ENCODE measurements at places on chromosomes 4 and X.

- DNase-seq = no peak
Observed at GRCh38 chrX:68761086-68761485, 67.7 kb upstream of the EFNB1 start.

GRCh38 chrX:51598899-51599298 is 19.8 kb downstream of the CENPVL3 start:
- DNase-seq = no peak

GRCh38 chr4:30721185-30722091 is 1.3 kb downstream of the PCDH7 start:
- DNase-seq = no peak

DNA sequence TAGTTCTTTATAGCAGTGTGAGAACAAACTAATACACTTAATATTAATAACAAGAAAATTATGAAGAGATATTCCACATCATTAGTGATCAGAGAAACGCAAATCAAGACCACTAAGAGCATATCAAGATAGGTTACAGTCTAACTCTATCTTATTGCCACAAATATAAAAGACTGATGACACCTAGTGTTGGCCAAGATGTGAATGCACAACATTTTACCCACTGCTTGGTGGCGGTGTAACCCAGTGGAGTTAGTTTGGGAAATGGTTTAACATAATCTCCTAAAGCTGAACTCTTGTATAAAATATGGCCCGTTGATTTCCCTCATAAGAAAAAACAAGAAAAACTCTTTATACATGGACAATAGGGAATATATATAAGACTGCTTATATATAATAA is 92.4 kb downstream of the SLITRK2 start:
- no peak for DNase-seq

- DNase-seq = no peak
Observed at GRCh38 chr4:111210595-111210994, 587.7 kb upstream of the PITX2 start.

DNA sequence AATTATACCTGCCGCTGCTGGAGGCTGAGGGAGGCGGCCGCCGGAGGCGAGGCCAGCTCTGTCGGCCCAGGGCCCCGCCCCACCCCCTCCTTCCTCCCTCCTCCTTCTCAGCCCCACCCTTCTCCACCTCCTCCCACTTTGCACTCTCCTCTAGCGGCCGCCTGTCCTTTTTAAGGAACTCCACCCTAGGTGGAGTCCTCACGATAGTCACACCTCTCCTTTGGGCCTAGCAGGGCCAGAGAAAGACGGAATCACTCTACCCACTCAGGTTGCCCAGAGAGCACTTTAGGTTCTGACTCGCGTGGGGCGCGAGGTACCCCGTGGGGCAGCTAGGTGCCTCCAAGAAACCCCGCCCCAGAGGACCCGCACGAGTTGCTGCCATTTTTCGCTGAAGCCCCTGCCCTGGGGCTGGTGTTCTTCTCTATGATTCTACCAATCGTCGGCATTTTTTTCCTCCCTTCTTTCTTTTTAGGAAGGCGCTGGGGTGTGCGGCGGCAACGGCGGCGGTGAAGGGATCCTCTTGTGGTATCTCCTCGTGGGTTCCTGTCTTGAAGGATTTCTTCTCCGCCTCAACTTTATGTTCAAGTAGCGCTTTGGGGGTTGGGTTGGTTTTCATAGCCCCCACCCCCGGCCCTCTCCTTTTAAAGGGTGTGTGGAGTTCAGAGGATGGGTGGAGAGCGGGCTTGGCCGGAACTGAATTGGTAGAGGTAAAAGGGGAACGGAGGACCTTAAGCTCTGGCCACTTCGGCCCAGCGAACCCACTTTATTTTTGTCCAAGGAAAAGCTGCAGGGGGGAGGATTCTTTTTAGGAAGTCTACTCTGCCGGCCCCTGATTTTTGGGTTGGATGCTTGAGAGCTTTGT is at the start of gene KLF8:
Gene KLF8 (plus strand): TSS at position 136 of the 862 bp plus-strand sequence. CDS start 979 bp downstream, outside the sequence.
- DNase-seq = no peak

- no peak for DNase-seq
Observed at GRCh38 chrX:47218920-47219815, 687 bp downstream of the CDK16 start.

- DNase-seq = no peak
Observed at GRCh38 chr4:105147553-105148161, 981 bp downstream of the TET2 start.

DNA sequence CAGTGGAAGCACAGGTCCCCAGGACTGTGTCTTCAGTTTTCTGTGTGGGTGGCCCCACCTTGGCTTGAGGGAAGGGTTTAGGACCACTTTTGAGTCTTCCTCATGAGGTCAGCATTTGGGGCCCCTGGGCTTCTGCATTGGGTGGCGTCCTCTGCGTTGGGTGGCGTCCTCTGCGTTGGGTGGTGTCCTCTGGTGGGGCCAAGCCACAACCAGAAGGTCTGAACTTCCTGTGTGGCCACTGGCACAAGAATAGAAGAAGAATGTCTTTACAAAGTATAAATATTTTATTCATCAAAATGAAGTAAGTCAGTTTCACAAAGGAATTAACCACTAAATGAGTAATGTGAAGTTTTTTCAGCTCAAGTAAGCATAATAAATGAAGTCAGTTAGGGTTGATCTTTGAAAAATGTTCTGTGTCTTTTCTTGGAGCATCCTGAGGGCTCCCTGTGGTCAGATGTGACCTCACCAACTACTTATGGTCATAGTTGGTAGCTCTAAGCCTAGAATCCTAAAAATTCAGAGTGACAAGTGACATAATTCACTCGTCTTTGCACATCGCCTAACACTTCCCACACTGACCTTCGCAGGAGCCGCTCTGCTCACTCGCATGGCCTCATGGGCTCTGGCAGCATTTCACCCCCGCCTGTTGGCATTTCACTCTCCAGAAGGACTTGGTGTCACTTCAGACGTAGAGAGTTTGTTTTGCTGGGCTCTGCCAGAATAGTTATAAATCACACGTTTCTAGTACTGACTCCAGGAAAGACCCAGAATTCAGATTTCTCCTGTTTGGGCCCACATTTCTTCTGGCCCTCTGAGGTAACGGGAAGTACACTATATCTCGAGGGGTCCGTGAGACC is 39.0 kb upstream of the HGFAC start:
- peak; percentile 57 for DNase-seq

DNA sequence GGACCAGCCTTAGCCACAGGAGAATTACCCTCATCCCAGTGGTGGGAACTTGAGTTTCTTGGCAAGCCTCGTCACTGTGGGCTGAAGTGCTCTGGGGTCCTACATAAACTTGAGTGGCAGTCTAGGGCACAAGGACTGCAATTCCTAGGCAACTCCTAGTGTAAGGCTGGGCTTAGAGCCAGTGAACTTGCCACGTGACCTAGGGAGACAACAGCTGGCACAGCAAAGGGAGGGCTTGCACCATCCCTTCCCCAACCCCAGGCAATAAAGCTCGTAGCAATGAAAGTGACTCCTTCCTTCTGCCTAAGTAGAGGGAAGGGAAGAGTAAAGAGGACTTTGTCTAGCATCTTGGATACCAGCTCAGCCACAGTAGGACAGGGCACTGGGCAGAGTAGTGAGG is 81.8 kb downstream of the TEX11 start:
- no peak for DNase-seq

DNA sequence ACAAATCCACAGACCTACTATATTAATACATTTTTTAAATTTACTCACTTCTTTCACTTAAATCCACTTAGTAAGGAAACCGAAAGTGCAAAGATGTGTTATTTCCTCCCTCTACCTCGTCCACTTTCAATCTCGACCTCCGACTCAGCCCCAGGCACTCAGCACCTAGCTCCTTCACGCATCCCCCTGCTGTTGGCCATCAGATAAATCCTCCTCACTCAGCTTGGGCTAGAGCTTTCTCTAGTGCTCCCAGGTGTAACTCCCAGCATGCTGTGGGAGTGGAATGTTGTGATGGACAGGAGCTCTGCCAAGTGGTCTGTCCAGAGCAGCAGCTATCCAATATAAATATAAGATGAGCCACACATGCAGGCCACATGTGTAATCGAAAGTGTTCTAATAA is 26.7 kb upstream of the TEC start:
- DNase-seq = no peak

DNA sequence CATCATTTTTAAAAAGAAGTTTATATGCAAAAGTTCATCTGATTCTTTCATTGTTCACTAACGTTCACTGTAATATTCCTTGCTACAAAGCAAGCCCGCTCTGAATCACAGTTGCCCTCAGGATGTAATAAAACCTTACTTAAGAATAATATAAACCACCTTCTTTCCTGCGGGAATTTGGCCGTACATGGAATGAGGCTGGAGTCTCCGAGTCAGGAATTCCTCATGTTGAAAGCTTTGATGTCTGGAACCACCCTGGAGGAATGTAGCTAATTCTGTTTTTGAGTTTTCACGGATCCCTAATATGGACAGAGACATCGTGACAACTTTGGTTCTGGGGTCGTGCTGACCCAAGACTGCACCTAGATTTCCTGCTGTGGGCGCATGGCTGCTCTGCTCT is 58.5 kb downstream of the CRLF2 start:
- no peak for DNase-seq

- DNase-seq = no peak
Observed at GRCh38 chr4:6277935-6278800, 8.5 kb downstream of the WFS1 start.

GRCh38 chr4:48247878-48248558 is 21.6 kb downstream of the TEC start:
- DNase-seq = no peak

DNA sequence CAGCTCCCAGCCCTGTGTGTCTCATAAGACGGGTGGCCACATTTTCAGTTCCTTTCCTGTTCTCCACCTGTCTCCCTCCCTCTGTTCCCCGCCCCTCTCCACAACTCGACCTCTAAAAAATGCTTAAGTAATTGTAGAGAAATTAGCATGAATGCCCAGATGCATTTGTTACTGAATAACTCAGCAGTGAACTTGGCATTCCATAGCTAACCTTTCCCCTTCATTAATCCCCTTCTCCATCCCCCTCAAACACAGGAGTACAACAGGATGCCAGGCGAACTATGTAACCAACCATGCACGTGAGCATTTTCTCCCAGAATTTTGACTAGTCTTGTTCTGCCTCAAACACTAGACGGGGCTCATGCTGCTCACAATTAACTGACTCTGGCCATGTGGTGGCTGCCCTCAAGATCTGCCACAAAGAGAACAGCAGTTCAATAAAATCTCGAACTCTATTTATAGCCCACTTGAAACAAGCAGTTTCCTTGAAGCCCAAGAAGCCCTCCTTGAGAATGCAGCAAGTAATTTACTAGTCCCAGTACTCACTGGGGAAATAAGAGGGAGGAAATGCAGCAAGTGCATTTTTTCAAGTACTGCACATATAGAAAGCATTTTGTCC is 351.2 kb downstream of the ARHGAP24 start:
- peak; percentile 46 for DNase-seq

Data from brain microvascular endothelial cell (primary cell).